ENCODE measurements at places on chromosomes 16 and 17.

GRCh38 chr17:49739641-49740271 lies 24.2 kb downstream of the FAM117A start:
- DNase-seq = no peak

- no peak for DNase-seq
Measured at GRCh38 chr16:23436951-23437350, 16.0 kb downstream of the COG7 start.

DNA sequence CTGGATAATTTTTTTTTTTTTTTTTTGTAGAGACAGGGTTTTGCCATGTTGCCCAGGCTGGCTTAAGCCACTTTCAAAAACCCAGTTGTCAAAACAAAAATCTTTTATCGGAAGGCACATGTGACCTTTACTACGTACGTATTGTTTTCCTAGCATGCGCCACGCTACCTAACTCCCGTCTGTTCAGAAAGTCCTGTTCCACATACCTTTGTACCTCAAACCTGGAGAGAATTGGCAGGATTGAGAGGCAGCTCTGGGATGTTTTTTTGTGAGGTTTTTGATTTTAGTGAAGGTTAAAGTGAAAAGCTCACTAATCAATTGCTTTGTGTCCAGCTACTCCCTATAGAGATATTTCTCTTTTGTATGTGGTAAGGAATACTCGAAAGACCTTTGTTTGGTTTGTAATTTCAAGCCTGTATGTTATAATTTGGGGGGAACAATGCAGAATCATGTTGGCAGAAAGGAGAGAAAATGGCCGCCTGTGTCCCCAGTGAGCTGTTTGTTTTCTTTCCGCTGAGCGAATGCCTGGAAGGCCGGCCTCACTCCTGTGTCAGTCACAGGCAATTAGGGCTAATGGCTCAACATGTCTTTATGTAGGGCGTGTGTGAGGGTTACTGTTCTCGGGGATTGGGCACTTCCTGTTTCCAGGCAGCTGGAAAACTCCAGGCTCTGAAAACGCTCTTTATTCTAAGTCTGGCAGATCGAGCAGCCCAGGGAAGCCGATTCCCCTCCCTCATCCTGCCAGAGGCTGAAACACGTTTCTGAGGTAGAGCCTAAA lies 60.8 kb upstream of the CLEC18A start:
- no peak for DNase-seq

- no peak for DNase-seq
Measured at GRCh38 chr16:19406891-19407491, 10.7 kb upstream of the TMC5 start.

DNA sequence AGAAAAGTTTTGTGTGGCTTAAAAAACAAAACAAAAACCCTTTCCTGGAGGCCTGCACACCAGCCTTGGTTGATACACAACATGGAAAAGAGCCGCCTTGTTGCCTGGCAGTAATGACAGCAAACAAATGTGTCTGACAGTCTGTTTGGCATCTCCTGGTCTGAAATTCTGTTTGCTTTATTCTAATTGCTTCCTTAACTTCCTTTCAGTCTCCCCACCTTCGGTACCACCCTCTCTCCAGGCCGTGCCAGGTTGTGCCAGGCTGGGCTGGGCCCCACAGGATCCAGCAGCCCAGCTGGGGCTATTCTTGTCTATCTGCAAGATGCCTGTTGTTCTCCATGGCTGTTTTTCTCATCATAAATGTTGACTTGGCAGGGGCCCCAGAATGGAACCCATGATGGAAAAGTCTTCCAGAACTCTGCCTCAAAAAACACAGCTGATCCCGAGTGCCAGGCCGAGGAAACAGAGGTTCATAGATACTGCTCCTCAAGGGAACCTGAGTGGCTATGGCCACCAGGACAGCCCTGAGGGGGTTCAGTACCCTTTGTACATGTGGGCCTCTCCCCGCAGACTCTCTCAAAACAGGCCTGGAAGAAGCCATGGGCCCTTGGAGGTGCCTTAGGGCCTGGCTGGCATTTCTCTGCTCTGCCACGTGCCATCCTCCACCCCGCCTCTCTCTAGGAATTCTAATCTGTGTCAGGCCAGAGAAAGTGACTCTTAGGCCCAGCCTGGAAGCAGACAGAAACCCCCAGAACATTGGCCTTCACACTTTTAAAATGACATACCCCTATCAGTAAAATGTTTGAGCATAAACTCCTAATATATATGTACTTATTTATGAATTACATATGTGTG lies 50.5 kb downstream of the YPEL2 start:
- DNase-seq = no peak

- no peak for DNase-seq
Measured at GRCh38 chr17:4184811-4185210, 41.8 kb downstream of the CYB5D2 start.

DNA sequence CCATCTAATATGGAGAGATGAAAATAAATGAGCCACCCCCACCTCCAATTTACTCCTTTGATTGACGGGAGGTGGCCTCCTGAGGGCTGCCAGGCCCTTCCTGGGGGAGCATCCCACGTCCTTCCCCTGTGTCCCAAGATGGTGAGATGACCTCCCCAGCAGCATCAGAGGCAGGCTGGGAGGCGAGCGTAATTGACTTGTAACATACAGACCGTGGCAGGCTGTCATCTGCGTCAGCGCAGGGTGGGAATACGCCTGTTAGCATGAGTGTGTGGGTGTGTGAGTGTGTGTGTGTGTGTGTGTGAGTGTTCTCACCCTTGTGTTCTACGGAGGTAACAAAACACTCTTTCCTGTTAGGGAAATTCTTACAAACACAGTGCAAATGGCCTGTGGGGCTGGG lies 156.9 kb upstream of the CIBAR2 start:
- DNase-seq = no peak

DNA sequence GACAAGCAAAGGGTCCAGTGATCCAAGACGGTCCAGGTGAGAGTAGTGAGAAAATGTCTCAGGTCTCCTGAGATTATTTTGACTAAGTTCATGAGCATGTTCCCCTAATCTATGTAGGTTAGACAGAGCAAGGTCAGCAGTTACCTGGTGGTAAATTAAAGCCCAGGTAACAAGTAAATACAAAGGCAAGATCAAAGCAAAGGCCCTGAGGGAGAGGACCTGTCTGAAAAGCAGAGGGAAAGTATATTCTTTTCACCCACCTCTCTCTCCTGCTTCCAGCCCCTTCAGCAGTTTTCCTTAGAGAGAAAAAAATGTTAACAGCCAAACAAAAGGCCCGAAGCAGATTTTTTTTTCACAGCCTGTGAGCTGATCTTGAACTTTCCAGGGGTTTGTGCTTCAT lies 302.7 kb downstream of the MAP2K6 start:
- no peak for DNase-seq

DNA sequence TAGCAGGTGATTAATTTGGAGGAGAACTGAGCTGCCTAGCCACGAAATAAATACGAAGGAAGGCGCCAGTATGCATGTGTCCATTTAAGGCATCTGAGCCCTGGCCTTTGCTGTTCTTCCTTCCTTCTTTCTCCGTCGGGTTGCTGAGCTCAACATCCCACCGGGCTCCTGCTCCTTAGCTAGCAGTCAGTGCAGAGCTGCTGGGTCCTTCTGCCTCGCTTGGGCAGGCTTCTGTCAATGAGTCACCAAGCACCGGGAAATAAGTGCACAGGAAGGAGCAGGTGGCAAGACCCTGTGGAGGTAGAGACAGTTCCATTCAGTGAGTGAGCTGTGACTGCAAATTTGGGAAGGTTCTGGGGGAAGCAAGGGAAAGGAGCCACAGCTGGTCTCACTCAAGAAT lies 120.7 kb downstream of the CCDC182 start:
- no peak for DNase-seq

- DNase-seq = no peak
Measured at GRCh38 chr17:56883616-56884015, 30.2 kb downstream of the TRIM25 start.

DNA sequence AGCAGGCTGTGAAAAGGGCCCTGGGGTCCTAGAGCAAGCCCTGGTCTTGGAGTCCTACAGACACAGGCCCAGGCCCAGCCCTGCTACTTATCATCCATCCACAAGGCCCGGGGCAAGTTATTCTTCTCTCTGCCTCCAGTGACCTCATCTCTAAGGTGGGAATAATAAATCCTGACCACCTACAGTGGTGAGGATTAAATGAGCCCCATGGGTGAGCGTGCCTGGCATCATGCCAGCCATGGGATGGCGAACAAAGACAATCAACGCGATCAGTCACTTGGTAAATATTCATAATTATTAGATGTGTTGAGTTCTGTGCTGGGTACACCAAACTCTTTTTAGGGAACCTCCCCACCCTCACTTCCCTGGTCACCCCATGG lies 5.5 kb downstream of the KRT15 start:
- DNase-seq = no peak

- DNase-seq = no peak
Measured at GRCh38 chr16:87757841-87758426, 7.9 kb downstream of the KLHDC4 start.

DNA sequence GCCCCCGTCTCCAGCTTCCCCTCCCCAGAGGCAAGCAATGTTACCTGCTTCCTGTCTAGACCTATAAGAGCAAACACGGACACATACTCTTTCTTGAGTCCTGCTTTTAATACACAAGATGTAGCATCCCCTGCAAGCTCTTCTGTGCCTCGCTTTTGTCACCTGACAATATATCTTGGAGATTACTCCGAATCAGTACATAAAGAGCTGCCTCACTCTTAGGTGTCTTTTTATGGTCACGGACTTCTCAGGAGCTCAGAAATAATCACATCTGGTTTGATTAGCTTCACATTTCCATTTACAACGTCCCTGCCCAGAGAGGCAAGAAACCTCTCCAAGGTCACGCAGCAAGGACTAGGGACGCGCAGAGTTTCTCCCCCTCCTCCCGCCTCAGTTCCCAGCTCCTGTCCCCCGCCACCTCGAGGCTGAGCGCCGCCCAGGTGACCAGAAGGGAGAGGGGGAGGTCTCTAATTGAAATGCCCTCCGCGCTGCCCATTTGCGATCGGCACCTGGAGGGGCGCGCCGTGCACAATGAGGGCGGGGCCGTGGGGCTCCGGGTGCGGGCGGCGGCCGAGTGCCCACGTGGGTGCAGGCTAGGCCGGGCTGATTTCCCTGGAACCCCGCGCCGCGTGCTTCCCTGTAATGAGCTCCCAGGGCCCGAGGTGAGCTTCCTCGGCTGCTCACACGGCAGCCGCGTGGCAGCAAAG lies 13.8 kb upstream of the SEZ6 start:
- no peak for DNase-seq

GRCh38 chr16:89026121-89026612 lies 49.2 kb upstream of the CBFA2T3 start:
- no peak for DNase-seq

DNA sequence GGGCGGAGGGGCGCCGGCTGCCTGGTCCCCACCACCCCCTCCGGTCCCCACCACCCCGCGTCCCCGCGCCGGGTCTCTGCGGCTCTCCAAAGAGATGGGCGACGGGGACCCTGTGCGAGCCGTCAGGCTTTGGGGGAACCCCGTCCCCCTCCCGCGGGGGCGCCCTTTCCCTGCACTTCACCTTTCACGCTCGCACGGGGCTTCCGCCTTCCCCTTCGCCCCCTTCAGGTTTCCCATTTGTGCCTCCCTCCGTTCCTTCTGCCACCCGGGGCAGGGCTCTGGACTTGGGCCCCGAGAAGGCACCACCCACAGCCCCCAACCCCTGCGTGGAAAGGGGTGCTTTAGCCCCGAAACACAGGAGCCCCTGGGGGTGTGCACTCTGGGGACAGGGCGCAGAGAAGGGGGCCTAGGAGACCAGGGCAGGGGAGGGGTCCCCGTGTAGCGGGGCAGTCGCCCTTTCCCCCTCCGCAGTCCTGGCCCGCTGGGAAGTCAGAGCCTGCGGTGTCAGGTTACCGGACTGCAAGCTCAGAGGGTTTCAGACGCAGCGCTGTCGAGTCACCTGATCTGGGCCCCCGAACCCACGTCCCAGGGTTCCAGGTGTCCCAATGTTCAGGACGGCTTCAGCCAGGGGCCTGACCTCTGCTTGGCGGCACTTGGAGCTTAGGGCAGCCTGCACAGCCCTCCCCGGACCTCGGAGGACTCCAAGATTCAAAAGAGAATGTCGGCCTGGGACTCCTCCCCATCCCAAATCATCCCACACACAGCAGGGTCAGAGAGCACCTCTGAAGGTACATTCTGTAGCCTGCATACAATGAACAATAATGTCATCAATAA lies 6.7 kb upstream of the CCDC92B start:
- no peak for DNase-seq

- DNase-seq = no peak
Measured at GRCh38 chr16:15587152-15587825, 55.7 kb downstream of the MARF1 start.

DNA sequence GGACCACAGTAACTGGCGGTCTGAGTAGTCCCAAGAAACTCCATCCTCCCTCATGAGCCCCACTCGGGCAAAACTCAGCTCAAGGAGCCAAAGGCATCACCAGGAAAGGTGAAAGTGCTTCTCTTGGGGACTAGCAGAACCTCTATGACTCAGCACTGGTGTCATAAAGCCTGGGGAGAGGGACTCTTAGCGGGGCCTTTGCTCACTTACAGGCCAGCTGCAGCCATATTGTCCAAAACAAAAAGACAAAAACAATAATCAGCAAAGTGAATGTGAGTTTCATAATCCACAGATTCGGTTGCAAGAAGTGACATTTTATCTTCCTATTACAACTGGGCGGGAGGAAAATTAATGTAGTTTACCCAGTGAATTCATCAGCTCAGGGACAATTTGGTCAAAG lies at the start of gene TEKT5:
TSS of gene TEKT5 (minus strand) at position 101 of the 400 bp plus-strand sequence. CDS start at position 44, 57 bp downstream.
- DNase-seq = no peak

GRCh38 chr16:5505091-5505887 lies 407.7 kb upstream of the EEF2KMT start:
- DNase-seq = no peak

GRCh38 chr16:70659546-70659945 lies 13.2 kb downstream of the IL34 start:
- DNase-seq = no peak

DNA sequence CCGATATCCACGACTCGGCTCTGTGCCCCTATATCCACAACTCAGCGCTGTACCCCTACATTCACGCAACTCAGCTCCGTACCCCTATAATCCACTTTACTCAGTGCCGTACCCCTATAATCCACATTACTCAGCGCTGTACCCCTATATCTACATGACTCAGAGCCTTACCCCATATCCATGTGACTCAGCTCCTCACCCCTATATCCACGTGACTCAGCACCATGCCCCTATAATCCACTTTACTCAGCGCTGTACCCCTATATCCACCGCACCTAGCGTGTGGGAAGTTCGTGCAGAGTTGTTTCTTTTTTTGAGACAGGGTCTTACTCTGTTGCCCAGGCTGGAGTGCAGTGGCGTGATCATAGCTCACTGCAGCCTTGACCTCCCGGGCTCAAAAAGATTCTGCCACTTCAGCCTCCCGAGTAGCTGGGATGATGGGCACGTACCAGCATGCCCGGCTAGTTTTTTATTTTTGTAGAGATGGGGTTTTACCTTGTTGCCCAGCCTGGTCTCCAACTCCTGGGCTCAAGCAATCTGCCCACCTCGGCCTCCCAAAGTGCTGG lies 17.4 kb downstream of the CYB5D2 start:
- no peak for DNase-seq

GRCh38 chr16:800834-801511 lies 439 bp upstream of the GNG13 start:
- no peak for DNase-seq

- DNase-seq = no peak
Measured at GRCh38 chr17:67606471-67606870, 111.3 kb upstream of the NOL11 start.

Measured in HuH-7.5 (cell line).